ENCODE measurements at places on chromosomes 7 and 10.

DNA sequence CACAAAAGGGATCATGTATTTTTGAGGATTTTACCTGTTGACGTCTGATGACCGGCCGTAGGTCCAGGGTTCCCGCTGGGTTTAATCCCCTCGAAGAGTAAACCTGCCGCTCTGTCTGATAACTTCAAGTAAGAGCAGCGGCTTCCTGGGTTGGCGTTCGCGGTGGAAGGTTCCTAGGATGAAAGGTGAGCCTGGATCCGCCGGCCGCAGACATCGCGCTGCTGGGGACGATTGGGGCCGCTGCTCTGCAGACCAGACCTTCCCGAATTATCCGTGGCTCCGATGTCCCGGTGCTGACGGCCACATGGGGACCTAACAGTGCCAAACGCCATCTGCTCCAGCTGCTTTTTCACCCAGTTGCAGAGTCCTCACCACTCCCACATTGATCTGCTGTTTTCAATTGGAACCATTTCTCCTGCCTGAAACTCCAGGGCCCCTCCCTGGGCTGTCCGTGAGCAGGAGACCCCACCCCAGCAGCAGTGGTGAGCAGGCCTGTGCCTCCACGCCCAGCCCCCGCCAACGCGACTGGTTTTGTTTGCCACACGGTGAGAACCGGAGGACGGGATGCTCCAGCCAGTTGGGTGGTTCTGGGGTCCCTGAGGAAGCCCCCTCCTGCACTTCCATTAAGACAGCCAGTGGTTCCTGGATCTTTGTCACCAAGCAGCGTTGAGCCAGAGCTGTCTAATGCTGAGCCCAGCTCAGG, 12.2 kb upstream of the AP5Z1 start:
- no peak for DNase-seq

GRCh38 chr7:72032934-72033333, 379.2 kb downstream of the CALN1 start:
- no peak for DNase-seq

DNA sequence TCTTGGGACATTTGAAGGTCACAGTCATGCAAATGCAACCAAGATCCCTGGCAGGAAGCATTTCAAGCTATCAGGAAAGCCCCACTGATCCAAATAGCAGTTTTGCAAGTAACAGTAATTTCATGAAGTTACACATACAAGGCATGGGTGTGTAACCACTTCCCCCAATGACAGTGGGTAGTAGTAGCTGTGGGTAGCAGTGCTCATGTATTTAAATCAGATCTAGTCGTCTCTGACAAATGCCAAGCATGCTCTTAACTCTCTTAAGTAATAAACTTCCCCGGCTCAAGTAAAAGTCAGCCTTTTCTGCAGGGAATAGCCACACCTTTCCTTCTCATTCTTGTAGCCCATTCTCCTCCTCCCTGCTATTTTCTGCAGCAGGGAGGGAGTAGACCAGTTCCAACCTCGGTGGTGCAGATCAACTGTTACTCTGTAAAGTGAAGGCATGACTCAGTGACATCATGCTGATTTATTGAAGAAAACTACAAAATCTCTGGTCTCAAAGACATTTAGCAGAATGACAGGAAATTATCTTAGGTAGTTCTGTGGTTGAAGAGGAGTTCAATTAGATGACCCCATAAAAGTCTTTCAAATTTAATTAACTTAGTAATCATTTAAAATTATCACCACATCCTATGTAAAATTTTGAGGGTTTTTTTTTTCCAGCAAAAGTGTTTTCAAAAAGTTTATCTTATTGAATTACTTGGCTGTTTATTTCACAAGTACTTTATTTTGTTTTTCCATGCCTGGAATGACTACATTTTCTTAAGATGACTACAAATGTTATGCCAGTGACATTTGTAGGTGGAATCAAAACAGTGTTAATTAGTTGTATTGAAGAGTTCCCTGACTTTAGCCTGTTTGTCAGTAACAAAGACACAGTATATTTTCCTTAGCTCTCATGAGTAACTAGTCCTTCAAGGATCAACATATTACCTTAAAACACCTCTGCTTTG, 568.3 kb downstream of the INHBA start:
- DNase-seq = no peak

DNA sequence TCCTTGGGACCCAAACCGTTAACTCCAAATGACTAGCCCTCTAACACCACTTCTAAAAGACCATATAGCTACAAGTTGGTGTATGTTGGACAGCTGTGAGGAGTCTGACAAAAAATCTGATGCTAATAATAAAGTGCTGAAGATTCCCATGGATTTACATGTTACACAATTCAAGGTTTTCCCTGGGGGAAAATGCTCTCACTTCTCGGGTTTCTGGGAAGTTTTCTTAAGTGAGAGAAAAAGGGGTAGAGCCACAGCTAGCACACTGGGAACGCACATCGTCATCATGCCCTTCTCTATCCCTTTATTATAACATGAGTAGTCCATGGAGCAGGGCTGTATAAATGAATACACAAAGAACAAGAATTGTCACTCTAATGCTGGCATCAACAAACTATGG, 162.1 kb downstream of the CHCHD3 start:
- no peak for DNase-seq

- DNase-seq = no peak
These were observed 130.2 kb downstream of the KCNMA1 start for GRCh38 chr10:77507291-77507880.

DNA sequence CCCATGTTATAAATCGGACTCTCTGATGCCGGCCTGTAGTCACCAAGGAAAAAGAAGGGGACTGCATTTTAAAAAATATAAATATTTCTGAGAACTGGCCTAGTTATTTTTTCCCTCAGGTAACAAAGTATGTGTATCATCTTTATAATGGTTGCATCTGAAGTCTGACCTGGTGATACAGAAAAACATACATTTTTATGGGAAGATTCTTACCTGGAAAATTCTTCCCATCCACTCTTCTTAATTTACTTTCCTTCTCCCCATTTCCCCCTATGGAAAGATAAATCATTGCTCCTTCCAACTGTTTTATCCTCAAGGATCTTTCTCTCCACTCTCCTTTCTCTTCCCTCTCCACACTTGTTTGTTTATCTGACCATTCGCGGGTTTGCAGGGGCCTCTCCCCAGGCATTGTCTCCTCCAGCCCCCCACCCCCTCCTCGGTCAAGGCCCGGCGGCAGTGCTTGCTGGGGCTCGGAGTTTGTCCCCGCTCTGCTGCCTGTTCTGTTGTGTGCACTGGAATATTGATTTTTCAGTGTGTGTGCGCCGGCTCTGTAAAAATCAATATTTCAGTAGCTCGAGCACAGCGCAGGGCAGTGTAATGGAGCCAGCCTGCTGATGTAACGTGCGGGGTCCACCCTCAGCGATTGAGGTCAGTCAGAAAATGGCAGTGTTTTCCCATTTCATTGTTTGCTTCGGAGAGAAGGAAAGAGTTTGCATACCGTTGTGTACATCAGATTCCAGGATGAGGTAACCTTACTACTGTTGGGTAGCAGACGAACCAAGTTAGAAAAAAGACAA, 199.5 kb upstream of the NFE2L3 start:
- DNase-seq = no peak

DNA sequence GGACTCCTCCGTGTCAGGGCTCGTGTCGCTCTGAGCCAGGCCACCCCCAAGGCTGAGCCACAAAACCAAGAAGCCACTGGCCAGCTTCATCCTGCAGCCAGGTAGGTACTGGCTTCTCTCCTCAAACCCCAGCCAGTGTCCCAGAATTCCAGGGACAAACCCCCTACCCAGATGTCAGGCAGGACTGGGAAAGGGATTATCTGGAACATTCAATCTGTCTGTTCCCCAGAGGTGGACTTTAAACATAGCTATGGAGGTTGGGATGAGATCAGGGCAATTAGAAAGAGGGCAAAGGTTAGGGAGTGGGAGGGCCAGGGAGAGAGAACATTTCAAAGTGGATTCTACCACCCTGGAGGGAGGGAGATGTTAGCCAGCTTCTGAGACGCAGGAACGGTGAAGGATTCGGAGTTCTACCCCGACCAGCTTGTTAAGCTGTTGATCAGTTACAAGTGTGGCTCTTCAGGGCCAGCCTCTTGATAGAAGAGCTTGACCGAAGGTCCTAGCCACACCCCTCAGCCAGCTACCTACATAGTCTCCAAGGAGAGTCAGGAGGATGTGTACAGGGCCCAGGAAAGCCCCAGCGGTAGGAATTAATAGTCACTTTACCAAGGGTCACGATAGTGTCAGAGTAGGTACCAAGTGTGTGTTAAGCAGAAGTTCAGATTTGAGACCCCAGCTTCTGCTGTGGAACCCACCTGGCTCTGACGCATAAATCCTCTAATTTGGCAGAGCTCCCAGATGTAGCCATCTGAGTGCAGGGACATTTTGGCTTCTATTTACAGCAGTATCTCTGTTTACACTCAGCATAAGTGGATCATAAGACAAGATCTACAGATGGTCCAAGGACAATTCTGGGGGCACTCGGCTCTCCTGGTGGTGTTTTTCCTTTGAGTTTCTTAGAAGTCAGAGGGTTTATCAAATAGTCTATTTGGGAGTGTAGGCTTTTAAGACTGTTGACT, at the start of gene PLA2G12B:
Gene PLA2G12B, minus strand, starts transcription at position 211 of the 959 bp plus-strand sequence. Its CDS starts 121 bp downstream, at position 90.
- DNase-seq = no peak

DNA sequence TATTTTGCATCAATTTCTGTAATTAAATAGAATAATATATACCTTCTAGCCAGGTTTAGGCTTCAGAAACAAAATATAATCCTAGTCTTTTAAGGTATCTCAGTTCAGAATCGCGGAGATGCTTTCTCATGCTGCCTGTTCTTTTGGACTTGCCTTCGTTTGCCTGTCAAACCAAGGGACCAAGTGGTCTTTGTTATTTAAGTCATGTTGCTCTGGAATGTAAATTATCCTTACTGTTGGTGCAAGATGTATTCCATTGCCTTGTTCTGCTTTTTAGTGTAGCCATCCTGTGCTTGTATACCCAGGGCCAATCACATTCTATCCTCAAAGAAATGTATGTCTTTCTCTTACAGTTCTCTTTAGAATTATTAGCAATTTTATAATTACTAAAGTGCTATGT, 1.1 kb upstream of the GIMAP4 start:
- DNase-seq = no peak

DNA sequence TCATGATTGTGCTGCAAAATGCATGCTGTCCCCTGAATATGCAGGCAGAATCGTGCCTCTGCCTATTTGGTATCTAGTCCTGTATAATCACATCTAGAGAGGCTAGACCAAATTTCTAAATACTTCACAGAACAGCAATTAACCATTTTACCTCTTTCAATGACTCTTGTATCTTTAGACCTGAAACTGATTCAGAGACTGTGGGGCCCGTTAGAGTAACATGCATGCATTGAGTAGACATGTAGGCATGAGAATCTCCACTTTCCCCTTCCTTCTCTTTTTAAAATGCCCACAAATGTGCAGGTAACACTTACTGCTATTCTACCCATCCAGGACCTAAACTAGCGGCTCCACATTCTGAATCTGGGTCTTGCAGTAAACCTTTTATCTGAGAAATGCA, 8.8 kb downstream of the ZNF92 start:
- no peak for DNase-seq

DNA sequence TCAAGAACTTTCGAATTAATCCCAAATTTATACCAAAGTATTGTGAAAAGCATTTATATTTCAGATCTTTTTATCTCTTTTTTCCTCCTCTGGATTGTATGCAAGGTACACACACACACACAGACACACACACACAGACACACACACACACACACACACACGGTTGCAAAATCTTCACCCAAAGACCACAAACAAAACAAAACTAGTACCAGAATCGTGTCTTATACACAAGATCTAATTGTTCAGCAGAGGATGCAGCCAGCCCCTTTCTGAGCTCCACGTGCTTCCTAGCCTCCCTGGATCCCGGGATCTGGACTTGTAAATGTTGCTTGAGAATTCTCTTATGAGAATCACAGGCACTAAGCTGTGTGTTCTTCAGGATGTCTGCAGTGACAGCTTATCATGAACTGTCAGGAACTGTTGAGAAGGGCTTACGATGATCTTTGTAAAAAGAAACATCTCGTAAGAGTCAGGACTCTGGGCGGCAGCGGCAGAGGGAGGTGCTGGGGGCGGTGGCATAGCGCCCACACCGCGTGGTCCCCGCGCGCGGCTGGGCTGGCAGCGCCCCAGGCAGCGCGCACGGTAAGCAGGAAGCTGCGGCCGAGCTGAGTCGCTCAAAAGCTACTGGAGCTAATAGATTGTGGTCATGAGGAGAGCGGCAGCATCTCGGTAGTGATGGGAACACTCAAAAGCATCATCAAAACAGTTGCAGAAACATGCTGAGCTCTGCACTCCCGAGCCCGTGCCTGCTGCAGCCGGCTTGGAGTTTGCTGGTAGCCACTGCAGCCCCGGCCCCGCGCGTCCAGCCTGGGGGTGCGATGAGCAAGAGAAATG, 277.6 kb downstream of the GATA3 start:
- peak; percentile 95 for DNase-seq

DNA sequence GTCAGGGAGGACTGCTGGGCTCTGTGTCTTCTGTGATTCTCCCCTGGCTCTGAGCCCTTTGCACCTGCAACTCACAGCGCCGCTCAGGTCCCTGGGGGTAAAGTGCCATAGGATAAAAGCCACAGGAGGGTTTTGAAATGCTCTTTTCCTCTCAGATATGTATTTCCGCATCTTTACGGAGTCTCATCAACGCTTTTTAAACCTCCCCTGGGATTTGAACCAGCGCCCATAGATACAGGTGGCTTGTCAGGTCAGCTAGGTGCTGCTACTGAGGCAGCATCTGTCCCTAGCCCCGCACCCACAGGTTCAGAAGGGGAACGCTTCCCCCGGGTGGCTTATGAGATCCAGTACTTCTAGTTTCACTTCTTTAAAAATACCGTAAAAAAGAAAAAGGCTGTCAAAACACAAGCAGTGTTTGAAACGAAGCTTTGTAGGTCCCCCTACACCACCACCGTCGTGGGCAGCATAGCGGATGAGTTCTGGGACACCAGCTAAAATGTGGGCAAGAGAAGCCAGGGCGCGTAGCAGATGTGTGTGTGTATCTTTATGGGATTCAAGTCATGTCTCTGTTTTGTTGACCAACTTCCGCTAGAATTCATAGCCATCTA, 173.5 kb downstream of the CUX1 start:
- no peak for DNase-seq

DNA sequence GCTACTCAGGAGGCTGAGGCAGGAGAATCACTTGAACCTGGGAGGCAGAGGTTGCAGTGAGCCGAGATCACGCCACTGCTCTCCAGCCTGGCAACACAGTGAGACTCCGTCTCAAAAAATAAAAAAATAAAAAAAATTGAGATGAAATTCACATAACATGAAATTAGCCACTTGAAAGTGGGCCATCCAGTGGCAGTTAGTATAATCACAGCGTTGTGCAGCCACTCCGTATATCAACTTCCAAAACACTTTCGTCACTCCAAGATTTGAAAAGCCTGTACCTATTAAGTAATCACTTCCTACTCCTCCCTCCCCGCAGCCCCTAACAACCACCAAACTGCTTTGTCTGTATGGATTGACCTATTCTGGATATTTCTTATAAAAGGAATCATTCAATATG, 20.7 kb upstream of the CACUL1 start:
- DNase-seq = no peak

DNA sequence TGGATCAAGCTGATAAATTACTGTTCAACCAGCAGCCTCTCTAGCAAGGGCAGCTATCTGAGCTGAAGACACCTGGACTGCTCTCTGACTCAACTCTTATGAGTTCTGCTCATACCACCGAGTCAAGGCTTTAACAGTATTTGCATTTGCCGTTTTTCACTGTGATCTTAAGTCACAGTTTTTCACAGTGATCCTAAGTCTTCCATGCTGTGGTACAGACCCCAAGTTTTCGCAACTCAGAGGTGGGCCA, 31.3 kb downstream of the PIP4K2A start:
- no peak for DNase-seq

- no peak for DNase-seq
These were observed 63.6 kb upstream of the EFCAB10 start for GRCh38 chr7:105644937-105645336.
